ENCODE measurements at places on chromosomes 7 and 10.

- peaks cover 18% of the 10 kb centered on the region for H3K27me3 ChIP-seq
- H3K4me3 ChIP-seq: no peak overlapping the region
- no peak overlapping the region for H3K27ac ChIP-seq
- DNase-seq: no peak
- peaks cover 20% of the 10 kb centered on the region for H3K4me1 ChIP-seq
- no peaks in the 10 kb centered on the region for H3K36me3 ChIP-seq
Observed at GRCh38 chr7:23385140-23385539, 85.2 kb downstream of the IGF2BP3 start.

DNA sequence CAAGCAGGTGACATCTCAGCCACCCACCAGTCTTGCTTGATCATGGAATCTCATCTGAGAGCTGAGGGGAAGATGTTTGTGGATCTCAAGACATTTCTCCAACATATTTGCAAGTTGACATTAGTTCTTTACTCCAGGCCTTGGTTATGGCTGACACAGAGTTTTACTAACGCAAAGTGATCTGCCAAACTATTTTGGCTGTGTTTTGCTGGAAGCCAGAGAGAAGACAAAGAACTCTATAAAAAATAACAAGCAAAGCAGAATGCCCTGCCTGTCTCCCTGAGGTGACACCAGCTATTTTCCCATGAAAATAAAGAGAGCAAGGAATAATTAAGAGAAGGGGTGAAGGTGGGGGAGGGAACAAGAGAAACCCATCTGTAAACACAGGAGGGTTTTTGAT, 286.4 kb downstream of the WDR11 start:
- H3K4me1 ChIP-seq: no peaks in the 10 kb centered on the region
- no peak overlapping the region for H3K4me3 ChIP-seq
- H3K27ac ChIP-seq: no peak overlapping the region
- no peak for DNase-seq
- H3K27me3 ChIP-seq: no peaks in the 10 kb centered on the region

GRCh38 chr7:21422751-21423150, 5.1 kb upstream of the SP4 start:
- H3K4me1 ChIP-seq: peaks cover 10% of the 10 kb centered on the region
- H3K36me3 ChIP-seq: no peaks in the 10 kb centered on the region
- no peak overlapping the region for H3K4me3 ChIP-seq
- no peak overlapping the region for H3K27ac ChIP-seq

- no peak overlapping the region for H3K4me3 ChIP-seq
- no peaks in the 10 kb centered on the region for H3K36me3 ChIP-seq
- DNase-seq: no peak
Observed at GRCh38 chr7:112267944-112268691, 61.6 kb downstream of the ZNF277 start.

DNA sequence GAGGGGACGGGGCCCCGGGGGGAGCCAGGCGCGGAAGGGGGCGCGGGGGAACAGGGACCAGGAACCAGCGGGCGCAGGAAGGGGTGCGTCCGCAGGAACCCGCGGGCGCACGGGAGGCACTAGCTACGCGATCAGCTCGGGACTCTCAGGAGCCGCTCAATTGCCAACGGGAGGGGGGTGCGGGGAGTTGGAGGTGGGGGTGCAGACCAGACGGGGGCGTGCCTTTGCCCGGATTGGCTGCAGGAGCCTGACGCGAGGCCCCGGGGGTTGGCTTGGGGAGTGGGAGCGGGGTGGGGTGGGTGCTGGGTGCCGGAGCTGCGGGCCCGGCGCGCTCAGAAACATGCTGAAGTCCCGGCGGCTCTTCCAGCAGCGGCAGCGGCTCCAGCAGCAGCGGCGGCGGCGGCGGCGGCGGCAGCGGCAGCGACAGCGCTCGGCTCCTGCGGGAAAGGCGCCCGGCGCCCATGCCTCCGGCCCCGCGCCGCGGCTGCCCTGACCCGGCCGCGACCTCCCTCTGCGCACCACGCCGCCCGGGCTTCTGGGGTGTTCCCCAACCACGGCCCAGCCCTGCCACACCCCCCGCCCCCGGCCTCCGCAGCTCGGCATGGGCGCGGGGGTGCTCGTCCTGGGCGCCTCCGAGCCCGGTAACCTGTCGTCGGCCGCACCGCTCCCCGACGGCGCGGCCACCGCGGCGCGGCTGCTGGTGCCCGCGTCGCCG, at the start of gene ADRB1:
TSS of gene ADRB1 (plus strand) at position 335 of the 715 bp plus-strand sequence. CDS start at position 602, 267 bp downstream.
- peaks cover 19% of the 10 kb centered on the region for H3K4me1 ChIP-seq
- H3K27ac ChIP-seq: no peak within 1 kb of the TSS
- peaks cover 83% of the 10 kb centered on the region for H3K27me3 ChIP-seq

- H3K36me3 ChIP-seq: no peaks in the 10 kb centered on the region
- peaks cover 14% of the 10 kb centered on the region for H3K4me1 ChIP-seq
Observed at GRCh38 chr7:50474382-50475160, 24.4 kb upstream of the FIGNL1 start.

DNA sequence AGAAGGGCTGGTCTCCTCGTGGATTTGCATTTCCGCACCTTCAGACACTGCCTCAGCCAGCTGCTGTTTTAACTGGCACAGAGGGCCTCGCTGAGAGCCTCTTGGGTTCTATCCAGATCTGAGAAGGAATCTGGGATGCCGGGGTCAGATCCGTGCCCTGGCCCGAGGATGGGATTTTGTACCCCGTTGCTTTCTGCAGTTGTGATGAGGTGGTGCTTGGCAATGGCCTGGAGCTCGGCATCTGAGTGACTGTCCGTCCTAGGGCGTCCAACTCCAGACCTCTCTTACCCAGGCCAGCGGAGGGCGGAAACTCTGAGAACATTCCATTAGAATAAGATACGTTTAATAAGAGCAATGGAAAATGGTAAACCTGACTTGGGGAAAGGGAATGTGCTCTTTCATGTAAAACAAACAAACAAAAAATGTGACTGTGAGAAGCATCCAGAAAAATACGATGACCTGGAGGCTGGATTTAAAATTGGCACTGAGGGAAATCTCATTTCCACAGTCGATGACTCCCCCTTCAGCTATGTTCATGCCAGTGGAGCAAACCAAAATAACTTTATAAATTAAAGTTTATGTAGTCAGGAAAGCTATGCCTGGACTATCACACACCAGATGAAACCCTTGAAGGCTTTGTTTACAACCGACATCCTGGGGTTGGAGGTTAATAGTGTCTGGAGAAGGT, 39.6 kb downstream of the GRK5 start:
- peaks cover 45% of the 10 kb centered on the region for H3K4me1 ChIP-seq
- no peaks in the 10 kb centered on the region for H3K36me3 ChIP-seq
- no peak overlapping the region for H3K27ac ChIP-seq
- H3K27me3 ChIP-seq: no peaks in the 10 kb centered on the region

GRCh38 chr10:127872011-127872761, 20.6 kb downstream of the CLRN3 start:
- H3K4me3 ChIP-seq: no peak overlapping the region
- H3K4me1 ChIP-seq: no peaks in the 10 kb centered on the region
- no peak overlapping the region for H3K27ac ChIP-seq
- no peak for DNase-seq

DNA sequence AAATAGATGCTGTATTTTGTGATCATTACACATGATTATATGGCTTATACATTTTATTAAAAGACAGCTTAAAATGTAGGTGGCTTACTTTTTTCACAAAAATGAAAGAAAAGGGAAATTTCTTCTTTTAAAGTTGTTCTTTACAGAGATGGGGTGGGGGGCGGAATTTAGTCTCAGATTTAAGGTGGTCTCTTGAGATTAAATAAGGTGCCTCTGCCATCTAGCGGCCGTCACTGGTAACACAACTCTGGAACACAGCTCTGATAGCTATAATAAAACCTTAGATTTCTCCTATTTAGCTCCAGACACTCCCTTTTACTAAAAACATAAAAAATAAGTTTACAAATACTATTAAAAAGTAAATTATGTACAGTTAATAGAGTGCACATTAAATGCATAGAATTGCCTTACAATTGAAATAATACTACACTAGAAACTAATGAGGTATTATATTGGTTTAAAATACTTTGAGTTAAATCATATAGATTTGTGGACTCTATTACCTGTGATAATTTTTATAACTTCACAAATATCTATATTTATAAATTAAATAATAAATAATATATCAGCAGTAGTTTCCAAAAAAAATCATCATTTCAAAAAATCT, 210.9 kb downstream of the DGKB start:
- no peak overlapping the region for H3K4me3 ChIP-seq
- H3K4me1 ChIP-seq: no peaks in the 10 kb centered on the region
- H3K36me3 ChIP-seq: no peaks in the 10 kb centered on the region
- H3K27me3 ChIP-seq: no peaks in the 10 kb centered on the region
- no peak overlapping the region for H3K27ac ChIP-seq

- DNase-seq: no peak
- H3K27me3 ChIP-seq: no peaks in the 10 kb centered on the region
- no peaks in the 10 kb centered on the region for H3K36me3 ChIP-seq
- H3K27ac ChIP-seq: no peak overlapping the region
Observed at GRCh38 chr7:36802459-36803135, 78.3 kb upstream of the AOAH start.

DNA sequence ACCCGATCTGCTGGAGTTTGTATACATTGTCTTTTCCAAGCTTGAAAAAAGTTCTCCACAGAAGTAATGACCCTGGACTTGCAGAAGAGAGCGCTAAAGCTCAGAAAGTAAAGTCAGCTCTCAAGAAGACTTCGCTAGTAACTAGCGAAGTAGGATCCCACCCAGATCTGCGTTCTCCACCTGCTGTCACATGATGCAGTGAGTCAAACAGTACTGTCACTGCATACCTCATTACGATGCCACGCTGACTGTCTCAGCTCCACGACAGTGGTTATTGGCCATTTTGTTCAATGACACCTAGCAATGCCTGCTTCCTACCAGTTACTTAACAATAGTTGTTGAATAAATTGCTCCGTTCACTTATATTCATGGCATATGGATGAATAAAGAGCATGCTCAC, 29.7 kb upstream of the SEC61G start:
- no peaks in the 10 kb centered on the region for H3K4me1 ChIP-seq
- H3K36me3 ChIP-seq: no peaks in the 10 kb centered on the region
- H3K4me3 ChIP-seq: no peak overlapping the region

- no peak overlapping the region for H3K4me3 ChIP-seq
- peaks cover 6% of the 10 kb centered on the region for H3K27me3 ChIP-seq
- no peaks in the 10 kb centered on the region for H3K36me3 ChIP-seq
- H3K4me1 ChIP-seq: no peaks in the 10 kb centered on the region
- DNase-seq: no peak
Observed at GRCh38 chr7:18530224-18531179, 35.0 kb downstream of the HDAC9 start.

DNA sequence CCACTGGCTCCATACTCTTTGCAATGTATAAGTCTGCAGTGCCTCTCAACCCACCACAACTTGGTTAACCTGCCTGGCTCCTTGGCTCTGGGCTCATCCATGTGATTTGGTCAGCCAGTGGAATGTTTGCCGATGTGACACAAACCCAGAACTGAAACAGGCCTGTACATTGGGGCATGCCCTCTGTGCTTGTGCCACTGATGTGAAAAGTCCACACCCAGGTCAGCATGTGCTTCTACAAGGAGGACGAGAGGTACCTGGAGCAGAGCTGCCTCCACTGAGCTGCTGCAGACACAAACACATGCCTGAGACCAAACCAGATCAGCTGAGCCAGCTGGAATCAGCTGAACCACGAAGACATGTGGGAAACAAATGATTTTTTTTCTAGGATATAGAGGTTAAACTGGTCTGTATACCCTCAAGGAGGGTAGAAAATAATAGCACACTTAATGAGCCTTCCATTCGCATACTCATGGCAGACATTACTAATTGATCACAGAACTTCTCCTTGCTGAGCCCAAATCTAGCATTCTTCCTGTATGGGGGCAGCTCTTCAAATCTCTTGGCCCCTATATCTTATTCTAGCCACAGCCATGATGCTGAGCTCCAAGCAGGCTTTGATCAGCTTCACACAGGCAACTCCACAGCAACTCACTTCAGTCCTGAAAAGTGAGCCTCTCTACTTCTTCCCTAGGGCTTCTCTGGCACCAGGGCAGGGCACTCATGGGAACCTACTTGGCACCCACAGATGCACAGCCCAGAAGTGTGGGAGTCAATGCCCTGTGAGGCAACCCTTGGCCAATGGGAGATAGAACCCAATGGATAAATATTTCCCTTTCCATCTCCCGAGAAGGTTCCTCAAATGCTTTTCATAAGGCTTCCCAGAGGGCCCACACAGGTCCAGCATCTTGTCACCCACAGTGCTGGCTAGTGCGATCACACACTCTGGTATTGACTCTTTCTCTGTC, 18.6 kb downstream of the PYROXD2 start:
- no peak overlapping the region for H3K4me3 ChIP-seq
- H3K27ac ChIP-seq: no peak overlapping the region
- H3K27me3 ChIP-seq: no peaks in the 10 kb centered on the region

- H3K4me3 ChIP-seq: peak overlapping the region; percentile 92
- H3K4me1 ChIP-seq: peaks cover 68% of the 10 kb centered on the region
- H3K36me3 ChIP-seq: peaks cover 1% of the 10 kb centered on the region
- H3K27me3 ChIP-seq: no peaks in the 10 kb centered on the region
- peak overlapping the region; percentile 98 for H3K27ac ChIP-seq
Observed at GRCh38 chr10:26438534-26439341, 597 bp downstream of the APBB1IP start.

- no peaks in the 10 kb centered on the region for H3K4me1 ChIP-seq
- no peak for DNase-seq
- no peaks in the 10 kb centered on the region for H3K27me3 ChIP-seq
- no peak overlapping the region for H3K27ac ChIP-seq
- no peak overlapping the region for H3K4me3 ChIP-seq
Observed at GRCh38 chr10:117989962-117990361, 56.8 kb downstream of the RAB11FIP2 start.

GRCh38 chr10:43453266-43453831, 16.4 kb downstream of the ZNF487 start:
- H3K4me1 ChIP-seq: peaks cover 55% of the 10 kb centered on the region
- peak; percentile 13 for DNase-seq
- peaks cover 3% of the 10 kb centered on the region for H3K36me3 ChIP-seq
- H3K27ac ChIP-seq: peak overlapping the region; percentile 98
- peak overlapping the region; percentile 89 for H3K4me3 ChIP-seq

DNA sequence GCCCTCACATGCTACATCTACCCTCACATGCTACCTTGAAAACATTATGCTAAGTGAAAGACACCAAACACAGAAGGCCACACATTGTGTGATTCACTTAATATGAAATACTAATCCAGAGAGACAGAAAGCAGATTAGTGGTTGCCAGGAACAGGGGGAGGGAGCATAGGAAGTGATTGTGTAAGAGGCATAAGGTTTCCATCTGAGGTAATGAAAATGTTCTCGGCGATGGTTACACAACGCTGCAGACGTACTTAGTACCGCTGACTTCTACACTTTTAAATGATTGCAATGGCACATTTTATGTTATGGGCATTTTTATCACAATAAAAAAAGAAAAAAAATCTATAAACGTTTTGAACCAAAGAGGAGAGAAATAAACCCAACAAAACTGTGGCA, 742.3 kb downstream of the TYW1 start:
- no peaks in the 10 kb centered on the region for H3K4me1 ChIP-seq
- no peak for DNase-seq
- no peak overlapping the region for H3K27ac ChIP-seq
- H3K4me3 ChIP-seq: no peak overlapping the region
- no peaks in the 10 kb centered on the region for H3K36me3 ChIP-seq
- H3K27me3 ChIP-seq: no peaks in the 10 kb centered on the region

- H3K4me1 ChIP-seq: peaks cover 7% of the 10 kb centered on the region
- no peak overlapping the region for H3K4me3 ChIP-seq
- no peaks in the 10 kb centered on the region for H3K27me3 ChIP-seq
- H3K36me3 ChIP-seq: no peaks in the 10 kb centered on the region
- DNase-seq: no peak
Observed at GRCh38 chr7:105990727-105991453, 27.8 kb downstream of the CDHR3 start.
